Stimulated activated CD4-positive, alpha-beta T cell treated with anti-CD3 and anti-CD28 coated beads, Interleukin-15, amount 100 ng/mL, for 1 hour (primary cell): ENCODE measurements at places on chromosomes 6 and 20.

DNA sequence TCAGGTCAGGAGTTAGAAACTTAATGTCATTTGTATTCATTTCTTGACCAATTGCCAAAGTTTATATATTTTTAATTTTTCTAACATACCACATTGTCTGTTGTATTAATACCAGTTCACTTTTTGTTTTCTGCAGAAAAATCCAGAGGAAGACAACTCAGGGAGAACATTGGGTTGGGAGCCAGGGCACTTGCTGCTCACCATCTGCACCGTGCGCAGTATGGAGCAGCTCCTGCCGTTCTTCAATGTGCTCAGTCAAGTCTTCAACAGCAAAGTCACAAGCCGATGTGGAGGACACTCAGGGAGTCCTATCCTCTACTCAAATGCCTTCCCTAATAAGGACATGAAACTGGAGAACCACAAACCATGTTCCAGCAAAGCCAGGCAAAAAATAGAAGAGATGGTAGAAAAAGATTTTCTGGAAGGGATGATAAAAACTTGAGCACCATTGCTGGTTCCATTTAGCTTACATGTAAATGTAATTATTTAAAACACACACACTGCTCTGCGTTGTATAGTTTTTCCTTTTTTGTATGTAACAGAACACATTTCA is 25.3 kb downstream of the PGM3 start:
- DNase-seq = no peak

DNA sequence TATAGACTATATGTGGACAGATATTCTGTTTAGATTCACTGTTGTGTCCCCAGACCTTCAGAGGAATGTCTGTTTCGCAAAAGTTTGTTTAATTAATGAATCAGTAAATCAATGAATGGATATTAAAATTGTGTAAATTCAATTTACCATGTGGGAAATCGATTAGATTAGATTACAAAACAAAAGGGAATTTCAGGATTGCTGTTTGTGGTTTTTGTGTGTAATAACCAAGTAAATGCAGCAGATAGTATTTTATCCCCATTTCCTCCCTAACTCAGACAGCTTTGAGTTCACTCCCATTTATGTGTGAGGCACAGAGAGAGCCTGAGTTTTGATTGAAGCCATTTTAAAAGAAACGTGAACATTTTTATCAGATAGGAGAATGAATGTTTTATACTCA is 214.8 kb downstream of the ADGB start:
- no peak for DNase-seq

- no peak for DNase-seq
Observed at GRCh38 chr6:53888931-53889330, 94.1 kb downstream of the LRRC1 start.

DNA sequence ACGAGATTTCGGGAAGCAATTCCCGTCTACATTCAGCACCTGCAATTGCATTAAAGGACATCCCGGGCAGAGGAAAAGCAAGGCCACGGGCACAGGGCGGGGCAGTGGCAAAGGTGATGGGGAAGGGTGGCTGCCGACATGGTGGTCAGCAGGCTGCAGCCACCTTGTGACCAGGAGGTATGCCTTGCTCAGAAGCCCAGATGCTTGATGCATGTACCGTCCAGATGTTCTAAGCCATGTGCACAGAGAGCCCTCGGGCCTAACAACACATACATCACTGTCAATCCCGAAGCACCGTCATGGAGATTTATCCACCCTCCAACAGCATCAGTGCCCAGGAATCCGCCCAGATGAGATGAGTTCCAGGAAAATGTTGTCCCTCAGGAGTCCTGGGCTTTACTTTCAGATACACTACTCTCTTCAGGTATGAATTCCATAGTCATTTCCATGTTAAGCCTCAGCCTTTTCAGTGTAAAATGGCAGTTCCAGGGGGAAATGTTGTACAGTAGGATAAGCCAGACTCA is 77.8 kb upstream of the FRMD1 start:
- no peak for DNase-seq

- no peak for DNase-seq
Observed at GRCh38 chr20:52677216-52677615, 294.9 kb upstream of the TSHZ2 start.

DNA sequence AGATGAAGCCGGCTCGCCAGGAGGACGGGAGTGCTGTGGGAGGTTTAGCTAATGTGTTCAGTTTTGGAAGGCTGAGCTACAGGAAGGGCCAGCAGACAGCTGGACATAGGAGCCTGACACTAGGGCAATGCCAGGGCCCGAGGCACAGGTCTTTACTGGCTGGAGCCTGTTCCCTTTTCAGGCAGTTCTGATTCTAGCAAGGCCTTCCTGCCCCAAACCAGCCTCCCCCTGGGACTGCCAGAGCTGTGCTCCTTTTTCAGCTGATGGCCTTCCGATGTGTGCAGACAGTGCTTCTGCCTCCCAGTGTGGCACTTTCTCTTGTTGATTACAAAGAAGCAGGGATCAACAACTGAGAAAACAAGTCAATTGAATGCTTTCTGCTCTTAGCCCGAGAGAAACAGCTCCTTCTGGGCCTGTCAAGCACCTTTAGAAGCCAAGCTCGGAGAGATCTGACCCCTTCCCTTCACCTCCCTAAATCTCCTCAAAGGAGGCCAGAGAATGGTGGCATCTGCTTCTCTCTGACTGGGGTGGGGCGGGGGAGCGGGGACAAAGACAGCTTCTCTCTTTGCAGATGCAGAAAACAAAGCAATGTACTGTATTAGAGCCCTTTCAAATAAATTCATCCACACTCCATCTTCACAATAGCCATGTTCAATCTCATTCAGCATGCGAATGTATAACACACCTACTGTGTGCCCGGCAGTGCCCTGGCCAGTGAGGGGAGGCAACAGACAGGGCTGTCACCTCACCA is 63.2 kb downstream of the RAB44 start:
- DNase-seq = no peak

GRCh38 chr20:63469019-63469712 is 3.3 kb downstream of the KCNQ2 start:
- DNase-seq = no peak

DNA sequence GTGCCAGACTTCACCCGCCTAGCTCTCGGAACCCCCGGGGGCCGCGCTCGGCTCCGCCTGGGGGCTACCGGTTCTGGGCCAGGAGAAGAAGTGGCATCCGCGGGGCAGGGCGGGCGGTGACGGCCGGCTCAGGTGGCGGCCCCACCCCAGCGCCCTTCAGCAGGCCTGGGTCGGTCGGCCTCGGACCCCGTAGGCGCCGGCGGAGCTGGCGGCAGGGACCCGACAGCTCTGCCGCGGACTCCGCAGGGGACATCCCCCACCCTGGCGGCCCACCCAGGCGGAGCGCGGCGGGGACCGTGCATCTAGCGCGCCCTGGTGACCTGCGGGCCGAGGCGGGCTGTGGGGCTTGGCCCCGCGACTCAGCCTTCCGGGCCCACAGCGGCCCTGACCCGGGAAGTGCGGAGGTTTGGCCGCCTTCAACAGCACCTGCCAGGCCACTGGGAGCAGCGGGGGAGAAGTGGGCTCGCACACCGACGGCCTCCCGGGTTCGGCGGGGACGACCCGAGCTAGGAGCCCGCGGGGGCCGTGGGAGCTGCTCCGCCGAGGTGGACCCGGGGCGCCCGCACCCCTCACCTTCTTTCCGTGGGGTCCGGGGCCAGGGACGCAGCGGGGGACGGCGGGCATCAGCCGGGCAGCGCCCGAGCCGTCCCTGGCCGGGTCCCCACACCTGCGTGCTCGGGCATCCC is 87.1 kb downstream of the TMEM242 start:
- no peak for DNase-seq

GRCh38 chr6:156701966-156702365 is 75.2 kb upstream of the ARID1B start:
- DNase-seq = no peak

DNA sequence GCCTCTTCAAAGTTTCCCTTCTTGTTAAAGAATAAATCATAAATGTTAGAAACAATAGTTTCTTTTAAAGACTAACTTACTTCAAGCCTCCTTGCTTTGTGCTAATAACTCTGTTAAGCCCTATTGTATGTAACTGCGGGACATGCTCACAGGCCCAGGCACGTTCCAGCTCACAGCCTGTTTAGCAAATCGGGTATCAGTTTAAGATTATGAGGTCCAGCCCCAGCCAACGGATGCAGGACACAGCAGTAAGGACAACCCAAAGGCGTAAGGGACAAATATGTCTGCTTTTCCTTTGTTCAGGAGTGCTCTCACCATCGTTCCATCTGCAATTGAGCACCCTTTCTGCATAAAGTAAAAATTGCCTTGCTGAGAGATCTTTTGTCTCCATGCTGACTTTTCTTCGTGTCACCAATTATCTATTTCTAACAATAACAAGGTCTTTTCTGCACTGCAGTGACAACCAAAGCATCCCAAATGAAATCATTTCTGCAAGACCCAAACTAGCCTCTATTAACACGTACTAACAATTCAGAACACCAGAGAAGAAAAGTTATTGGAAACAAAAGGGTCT is 1.4 kb downstream of the C6orf52 start:
- DNase-seq = no peak

GRCh38 chr6:127547215-127547614 is 28.1 kb upstream of the MTCL3 start:
- no peak for DNase-seq

GRCh38 chr6:166488076-166488685 is 98.3 kb downstream of the RAMACL start:
- DNase-seq = peak; percentile 59

DNA sequence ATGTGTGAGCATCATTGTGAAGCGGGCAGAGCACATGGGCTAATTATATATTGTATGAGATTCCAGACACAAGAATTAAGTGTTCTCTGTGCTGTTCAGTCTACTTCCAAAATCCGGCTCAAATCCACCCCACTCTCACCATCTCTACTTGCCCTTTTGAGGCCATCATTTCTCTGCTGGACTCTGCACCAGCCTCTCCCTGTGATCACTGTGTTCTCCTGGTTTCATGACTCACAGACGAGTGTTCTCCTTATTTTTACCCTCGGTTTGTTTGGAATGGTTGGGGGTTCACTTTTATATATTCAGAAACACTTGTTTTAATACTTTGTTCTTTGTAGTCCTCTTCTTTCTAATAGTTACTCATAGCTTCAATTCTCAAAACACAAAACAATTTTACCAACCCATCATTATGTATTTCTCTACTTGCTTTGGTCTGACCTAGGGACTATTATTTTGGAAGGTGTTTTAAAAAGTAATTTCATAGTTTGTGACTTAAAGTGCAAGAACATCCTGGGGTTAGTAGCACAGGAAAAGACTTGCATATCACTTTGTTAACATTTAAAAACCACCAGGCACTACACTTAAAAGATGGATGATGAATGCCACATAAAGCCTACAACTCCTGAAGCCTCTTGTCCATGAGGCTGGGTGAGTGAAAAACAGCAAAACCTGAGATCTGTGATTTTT is 82.7 kb downstream of the UST start:
- DNase-seq = no peak

- no peak for DNase-seq
Observed at GRCh38 chr6:123638865-123639264, 2.1 kb upstream of the TRDN start.

GRCh38 chr6:36822506-36823269 is 16.6 kb downstream of the CPNE5 start:
- no peak for DNase-seq

DNA sequence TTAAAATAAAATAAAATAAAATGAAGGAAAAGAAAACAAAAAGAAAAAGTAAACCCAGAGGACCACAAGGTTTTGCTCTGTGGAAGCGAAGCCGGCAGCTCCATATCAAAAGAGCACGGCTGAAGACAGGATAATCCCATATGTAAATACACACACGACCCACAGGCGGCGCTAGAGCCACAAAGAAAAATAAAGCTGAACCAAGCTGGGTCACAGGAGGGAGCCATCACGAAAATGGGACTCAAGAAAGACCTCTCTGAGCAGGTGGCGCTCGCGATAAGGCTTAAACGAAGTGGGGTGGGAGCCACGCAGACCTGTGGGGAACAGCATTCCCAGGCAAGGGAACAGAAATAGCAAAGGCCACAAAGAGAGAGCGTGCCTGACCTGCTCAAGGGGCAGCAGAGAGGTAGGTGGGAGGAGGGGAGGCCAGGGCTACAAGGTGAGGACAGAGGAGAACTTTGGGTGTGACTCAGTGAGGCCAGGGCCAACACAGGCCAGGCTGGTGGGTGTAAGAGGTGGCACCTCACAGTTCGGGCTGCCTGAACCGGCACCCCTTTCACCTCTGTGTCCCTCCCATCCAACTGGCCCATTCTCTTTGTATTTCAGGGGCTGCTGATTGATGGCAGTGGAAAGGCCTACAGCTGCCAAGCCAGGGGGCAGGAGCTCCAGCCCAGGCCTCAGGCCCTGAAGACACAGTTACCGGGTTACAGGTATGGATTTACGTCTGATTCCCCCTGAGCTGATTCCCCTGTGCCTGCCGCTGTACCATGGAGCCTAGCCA is 26.0 kb downstream of the PTGIS start:
- DNase-seq = peak; percentile 19

GRCh38 chr20:2163312-2163711 is 61.7 kb downstream of the STK35 start:
- no peak for DNase-seq

DNA sequence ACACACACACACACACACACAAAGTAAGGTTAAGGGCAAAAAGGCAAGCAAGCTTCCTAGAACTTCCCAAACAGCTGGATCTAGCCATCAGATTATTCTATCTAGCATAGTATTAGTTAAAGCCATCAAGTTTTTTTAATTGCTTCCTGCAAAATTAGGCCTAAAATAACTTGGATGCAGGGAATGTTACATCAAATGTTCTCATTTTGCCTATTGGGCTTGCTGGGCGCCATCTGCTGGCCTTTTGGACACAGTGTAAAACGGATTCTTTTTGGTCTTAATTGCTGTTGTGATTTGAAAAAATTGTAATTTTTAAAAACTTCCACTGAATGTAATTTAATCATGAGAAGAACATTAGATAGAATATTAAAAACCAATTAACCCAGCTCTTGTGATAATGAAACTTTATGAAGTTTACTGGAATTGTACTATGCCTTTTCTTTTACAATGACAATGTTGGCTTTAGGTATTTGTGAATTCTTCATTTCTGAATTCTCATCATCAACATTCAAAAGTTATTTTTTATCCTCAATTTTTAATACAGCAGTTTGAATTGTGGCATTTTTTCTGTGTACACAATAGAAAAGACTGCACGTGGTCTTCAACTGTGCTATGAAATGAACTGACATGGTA is 6.8 kb downstream of the MKKS start:
- no peak for DNase-seq

GRCh38 chr20:11267131-11267761 is 593.4 kb upstream of the JAG1 start:
- DNase-seq = no peak
